ENCODE measurements at places on chromosomes 2 and 18.

DNA sequence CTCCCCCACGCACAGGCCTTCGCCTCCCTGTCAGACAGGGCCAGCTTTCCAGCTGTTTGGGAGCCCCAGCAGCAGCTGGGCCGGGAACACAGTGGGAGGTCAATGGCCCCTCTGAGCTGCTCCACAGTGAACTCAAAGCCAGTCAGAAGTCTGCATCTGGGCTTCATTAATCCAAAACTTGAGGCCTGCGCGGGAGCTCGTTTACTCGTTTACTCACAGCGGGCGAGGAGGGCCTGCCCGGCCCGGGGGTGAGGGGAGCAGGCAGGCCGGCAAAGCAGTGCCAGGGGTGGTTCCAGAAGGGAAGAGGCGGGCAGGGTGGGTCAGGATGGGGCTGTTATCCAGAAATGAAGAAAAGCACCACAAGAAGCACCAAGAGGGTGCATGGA lies 36.8 kb upstream of the SEMA4C start:
- DNase-seq, result no peak

- peak; percentile 66 for DNase-seq
Measured at GRCh38 chr18:26479681-26480079, 68.7 kb downstream of the KCTD1 start.

GRCh38 chr2:86003967-86004366 lies 101.7 kb downstream of the POLR1A start:
- no peak for DNase-seq

GRCh38 chr18:53971331-53971730 lies 253.1 kb downstream of the MBD2 start:
- no peak for DNase-seq

GRCh38 chr2:143745060-143745459 lies 615.8 kb downstream of the ARHGAP15 start:
- DNase-seq, result no peak

DNA sequence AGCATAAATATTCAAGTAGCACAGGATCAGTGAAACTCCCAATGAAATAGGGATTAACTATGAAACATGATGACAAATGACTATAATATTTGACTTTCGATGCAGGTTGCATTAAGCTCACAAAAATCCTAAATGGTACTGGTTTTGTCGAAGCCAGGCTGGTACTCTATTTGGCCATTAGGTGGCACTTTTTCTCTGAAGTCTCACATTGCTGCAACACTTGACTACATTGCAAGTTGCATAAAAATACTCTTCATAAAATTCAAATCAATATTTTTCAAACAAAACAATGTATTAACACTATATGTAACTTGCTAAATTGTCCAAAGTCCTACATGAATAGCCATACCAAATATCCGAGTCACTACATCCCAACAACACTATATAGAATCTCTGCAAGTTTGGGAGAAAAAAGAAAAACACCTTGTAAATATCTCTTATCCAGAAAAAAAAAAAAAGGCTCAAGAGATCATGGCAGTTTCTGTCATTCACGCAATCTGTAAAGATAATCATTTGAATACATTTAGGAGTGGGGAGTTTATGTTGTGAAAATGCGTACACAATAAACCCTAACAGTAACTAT lies 9.5 kb downstream of the RTTN start:
- DNase-seq, result no peak

DNA sequence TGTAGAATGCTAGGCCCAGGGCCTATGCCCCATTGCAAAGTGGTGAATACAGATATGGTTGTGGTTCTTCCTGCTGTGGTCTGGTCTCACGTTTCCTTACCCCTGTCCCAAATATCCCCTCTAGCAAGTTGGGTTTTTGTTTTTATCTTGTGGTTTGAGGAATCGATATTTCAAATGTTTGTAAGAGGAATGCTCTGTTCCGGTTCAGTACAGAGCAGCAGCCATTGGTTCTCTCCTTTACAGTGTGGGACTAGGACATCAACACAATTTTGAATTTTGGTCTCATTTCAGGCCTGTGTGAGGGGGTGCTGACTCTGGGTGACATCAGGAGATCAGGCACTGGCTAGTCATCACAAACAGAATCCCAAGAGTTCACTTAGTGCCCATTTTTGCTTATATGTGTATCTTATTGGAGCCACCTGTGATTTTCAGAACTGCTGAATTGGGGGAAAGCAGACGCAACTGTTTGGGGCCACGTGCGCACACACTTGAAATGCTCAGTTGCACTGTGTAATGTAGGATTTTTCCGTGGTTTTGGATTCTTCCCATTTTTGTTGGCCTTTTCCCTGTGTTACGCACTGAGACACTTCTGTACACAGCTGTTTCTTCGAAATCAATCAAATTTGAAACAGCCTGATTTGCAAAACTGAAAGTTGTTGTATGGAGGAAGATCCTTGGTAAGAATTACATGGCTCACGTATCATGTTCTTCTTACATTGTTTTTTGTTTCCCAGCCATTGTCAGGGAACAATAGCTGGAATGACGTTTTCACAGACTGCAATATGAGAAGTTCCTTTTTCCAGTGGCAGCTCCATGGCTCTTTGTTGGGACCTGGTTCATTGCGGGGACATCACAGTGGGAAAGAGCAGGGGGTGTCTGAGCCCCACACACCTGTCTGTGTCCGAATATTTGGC lies 8.6 kb downstream of the SH3BP4 start:
- DNase-seq, result no peak

DNA sequence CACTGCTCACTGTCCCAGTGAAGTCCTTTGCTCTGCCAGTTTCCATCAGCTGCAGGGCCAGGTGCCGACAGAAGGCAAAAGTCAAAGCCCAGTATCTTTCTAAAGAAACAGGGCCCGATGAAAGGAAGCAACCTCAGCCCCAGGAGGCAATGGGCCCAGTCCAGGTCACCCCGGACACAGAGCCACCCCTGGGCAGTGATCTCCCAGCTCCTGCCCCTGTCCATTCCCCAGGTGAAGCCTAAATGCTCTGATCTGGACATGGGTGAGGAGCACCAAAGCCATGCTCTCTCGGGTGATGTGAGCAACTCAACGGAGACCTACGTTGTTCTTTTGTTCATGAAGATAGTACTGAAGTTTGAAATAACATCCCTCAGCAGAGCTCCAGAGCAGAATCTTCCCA lies 61.6 kb downstream of the HDAC4 start:
- DNase-seq, result no peak

DNA sequence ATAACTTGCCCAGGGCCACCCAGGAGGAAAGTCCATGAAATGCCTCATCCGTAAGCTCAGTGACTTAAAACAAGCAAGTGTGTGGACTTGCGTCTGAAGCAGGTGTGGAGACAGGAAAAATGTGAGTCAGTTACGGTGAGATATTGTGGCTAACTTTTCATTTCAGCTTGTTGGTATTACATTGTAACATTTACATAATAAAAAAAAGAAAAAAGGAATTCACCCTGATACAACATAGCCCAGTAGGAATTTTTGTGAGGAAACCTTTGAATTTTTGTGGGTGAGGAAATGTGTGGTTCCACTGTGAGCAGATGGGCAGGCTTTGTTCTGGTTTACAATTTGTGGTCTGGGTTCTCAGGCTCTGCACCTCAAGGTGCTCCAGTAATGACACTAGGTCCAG lies 33.7 kb upstream of the LYPD6B start:
- DNase-seq, result no peak

- peak; percentile 13 for DNase-seq
Measured at GRCh38 chr18:38368886-38369285, 803.3 kb upstream of the CELF4 start.

DNA sequence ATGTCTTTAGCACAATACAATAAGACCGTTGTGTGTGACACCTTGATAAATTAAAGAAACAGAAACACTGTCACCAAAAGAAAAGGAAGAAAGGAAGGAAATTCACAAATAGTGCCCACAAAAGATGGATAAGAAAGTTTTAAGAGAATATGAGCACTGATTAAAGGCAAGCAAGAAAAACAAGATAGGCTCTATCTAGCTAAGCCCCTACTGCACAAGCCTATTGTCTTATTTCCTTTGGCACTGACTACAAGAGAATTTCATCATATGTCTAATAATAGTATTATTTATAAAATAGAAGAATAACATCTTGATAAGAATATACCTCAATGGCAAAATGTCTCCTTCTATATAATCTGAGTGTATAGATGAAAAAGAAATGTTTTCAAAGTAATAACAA lies 335.7 kb downstream of the NCKAP5 start:
- no peak for DNase-seq

- DNase-seq, result no peak
Measured at GRCh38 chr2:229296536-229296935, 25.4 kb upstream of the PID1 start.

GRCh38 chr2:138500592-138501424 lies 762 bp upstream of the SPOPL start:
- no peak for DNase-seq

- DNase-seq, result no peak
Measured at GRCh38 chr2:101754618-101755017, 57.1 kb downstream of the MAP4K4 start.

DNA sequence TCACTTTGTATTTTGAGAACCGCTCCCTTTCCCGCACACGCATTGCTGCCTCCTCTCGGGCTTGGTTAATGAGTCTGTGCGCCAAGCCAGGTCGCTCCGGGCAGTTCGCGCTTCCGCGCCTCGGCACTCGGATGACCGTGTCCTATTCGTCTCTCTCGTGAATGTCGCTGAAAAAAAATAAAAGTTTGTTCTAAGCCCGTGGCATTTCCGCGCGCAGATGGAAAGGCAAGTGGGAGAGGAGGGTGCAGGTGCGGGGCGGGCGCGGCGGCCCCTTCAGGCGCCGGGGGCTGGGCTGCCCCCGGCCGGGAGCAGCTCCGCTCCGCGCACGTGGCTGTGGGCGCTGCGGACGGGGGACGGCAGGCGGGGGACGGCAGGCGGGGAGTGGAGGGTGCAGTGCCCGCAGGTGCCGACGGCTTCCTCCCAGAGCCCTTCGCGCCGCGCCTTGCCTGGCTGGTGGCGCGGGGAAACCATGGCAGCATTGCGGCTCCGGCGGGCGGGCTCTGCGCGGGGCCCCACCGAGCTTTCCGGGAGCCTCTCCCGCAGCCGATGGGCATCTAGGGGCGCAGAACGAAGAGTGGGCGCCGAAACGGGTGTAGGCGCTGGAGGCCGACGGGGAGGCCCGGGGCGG lies 159.6 kb upstream of the SIX2 start:
- no peak for DNase-seq

- DNase-seq, result no peak
Measured at GRCh38 chr18:43665105-43665788, 388.0 kb upstream of the SYT4 start.

GRCh38 chr2:163264341-163264740 lies 425.8 kb upstream of the KCNH7 start:
- DNase-seq, result no peak

GRCh38 chr2:232299084-232299483 lies 79.5 kb upstream of the ALPP start:
- no peak for DNase-seq

GRCh38 chr2:127407661-127408003 lies 10.6 kb upstream of the PROC start:
- no peak for DNase-seq

- DNase-seq, result no peak
Measured at GRCh38 chr2:237306083-237306786, 107.7 kb downstream of the COL6A3 start.

GRCh38 chr18:5720132-5720531 lies 175.2 kb downstream of the TMEM200C start:
- no peak for DNase-seq

DNA sequence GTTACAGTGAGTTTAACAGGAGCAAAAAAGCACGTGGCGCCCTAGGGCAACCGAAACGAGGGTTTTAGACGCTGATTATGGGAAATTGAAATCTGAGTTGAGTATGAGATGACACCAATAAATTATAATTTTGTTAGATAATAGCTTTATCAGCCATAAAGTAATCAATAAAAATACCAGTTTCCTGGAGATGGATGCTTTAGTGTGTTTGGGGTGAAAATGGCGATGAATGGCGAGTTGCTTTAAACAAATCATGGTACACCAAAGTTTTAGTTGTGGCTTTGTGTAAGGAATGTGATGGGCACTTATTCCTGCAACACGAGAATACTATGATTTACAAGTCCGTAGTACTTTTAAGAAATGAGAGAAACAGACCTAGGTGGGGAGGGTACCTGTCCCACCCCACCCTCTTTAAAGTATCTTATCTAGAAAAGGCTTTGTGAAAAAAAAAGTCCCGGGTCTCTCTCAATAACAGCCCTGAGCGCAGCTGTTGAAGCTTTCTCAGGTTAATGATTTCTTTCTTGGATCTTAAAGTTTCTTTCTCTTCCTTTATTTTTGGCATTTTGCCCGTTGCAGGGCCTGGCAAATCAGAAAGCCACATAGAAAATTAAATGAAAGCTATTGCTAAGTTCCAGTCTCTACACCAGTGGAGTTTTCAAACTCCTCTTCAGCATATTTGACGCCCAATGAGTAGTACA lies 1.5 kb upstream of the RRM2 start:
- peak; percentile 63 for DNase-seq

- peak; percentile 99 for DNase-seq
Measured at GRCh38 chr2:167140767-167141166, 252.5 kb downstream of the XIRP2 start.

GRCh38 chr18:22020127-22020866 lies 149.1 kb upstream of the GATA6 start:
- DNase-seq, result no peak

DNA sequence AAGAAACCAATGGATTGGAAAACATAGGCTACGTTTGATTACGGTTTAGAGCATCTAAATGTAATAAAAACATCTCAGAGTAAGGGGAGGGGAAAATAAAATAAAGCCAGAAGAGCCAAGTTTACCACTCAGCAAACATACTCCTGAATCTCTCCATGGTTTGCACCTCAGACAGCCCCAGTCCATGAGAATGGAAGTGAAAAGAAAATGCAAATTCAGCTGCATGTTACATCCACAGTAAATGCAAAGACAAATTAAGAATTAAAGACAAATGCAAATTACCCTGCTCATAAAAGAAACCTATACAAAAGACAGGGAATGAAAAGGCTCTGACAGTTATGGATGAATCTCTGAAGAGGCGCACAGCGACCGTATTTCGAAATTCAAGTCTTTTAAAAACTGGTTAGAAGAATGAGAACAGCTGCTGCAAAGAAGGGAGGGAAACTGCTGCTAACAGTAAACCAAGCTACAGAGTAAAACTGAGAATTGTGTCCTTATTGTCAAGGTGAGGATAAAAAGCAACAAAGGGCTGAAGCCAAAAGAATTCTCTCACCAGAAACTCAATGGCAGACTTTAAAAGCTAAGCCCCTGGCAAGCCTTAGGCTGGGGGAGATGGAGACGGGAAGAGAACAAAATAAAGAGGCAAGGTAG lies 197.9 kb upstream of the ACVR2A start:
- DNase-seq, result no peak

DNA sequence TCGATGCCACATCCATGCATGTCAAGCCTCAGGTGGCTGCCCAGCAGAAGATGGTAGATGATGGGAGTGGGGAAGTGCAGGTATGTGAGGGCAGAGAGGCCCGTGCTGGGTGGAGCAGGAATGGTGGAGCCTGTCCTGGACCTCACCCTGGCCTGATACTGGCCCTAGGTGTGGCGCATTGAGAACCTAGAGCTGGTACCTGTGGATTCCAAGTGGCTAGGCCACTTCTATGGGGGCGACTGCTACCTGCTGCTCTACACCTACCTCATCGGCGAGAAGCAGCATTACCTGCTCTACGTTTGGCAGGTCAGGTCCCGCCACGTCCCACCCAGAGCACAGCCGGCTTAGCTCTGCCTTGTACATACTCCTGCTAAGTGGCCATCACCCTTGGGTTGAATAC lies 13.0 kb downstream of the VIL1 start:
- DNase-seq, result no peak

All from epithelial cell of proximal tubule (primary cell).